ENCODE measurements at places on chromosomes 5 and 9.
A peak's percentile ranks its signal among the peaks of the same experiment; 100 is the strongest.

DNA sequence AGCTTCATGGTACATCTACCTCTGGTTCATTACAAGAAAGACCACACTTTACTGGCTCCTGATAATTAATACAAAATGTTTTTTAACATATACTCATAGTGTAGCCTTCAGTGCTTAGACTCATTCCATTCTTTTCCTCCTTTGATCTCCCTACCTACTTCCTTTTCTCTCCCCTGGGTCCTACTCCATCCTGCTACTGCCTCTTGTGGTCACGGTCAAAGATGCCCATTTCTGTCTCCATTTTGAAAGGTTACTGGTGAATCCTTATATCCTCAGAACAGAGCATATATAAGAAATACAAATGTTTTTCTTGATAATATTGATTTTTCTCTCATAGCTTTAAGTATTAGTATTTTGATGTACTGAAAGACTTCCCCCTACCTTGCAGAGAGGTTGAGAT is 375.9 kb downstream of the ARRDC3 start:
- no peak for DNase-seq

DNA sequence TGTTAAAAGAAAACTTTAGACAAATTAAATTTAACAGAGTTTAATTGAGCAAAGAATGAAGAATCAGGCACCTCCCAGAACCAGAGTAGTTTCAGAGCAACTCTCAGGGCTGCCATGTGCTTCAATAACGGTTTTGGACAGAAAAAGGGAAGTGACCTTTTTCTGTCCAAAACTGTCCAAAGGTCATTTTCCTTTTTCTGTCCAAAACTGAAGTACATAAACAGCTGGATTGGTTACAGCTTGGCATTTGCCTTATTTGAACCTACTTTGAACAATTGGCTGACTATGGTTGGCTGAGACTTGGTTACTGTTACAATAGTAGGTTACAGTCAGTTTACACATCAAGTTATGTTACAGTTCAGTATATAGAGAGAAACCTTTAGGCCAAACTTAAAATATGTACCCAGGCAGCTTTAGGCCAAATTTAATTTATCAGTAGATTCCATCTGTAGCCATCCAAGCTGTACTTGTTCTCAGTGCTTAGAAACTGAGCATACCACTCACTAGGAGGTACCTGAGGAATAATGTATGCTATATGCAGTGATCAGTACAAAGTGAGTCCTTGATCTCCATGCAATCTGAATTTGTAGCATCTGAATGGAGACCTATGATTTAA is 44.0 kb downstream of the C9orf85 start:
- no peak for DNase-seq

DNA sequence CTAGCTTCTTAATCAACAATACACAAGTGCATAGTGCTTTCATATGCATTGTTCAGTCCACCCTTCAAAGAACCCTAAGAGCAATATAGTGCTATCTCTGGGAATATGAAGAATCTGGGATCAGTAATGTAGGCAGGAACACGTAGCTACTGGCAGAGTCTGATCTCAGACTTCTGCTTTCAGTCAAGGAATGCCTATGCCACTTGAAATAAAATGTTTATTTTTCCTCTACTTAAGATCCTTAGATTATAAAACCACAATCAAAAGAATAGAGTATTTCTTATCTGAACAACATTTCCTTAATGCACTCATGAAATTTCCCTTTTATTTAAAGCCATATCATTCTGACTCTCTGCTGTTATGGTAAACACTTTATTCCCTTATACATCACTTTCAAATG is 1407.8 kb upstream of the C9orf72 start:
- no peak for DNase-seq

DNA sequence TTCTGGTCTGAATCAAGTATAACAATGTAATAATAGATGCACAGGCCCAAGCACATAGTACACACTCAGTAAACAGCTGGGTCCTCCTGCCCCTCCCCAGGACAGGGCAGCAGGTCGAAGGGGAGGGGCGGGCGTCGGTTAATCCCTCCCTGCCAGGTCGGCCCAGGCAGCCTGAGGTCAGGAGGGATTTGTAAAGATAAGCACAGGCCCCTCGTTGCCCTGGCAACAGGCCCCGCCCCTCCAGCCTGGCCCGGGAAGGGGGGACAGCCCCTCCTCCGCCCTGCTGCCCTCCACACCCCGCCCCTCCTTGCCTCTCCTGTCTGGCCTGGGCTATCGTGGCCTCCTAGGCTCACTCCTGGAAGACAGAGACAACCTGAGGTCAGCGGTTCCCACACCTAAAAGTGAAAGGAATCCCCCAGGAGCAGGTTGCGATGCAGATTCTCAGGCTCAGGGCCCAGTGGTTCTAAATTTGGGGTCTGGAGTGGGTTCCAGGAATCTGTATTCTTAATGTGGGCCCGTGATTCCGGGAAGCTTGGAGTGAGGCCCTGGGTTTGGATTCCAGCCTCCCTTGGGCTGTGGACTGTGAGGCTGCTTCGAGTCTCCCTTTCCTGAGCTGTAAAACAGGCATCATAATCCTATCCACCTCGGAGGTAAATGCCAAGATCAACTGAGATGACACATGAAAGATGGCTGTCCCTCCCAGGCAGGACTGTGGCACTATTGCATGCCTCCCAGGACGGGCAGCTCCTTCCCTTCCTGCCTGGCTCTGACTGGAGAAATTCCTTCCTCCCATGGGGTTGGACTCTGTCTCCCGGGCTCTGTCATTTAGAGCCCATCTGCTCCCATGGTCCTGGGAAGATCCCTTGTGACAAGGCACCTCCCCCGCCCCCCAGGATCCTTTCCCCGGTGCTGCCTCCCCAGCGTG is 4.4 kb downstream of the CRB2 start:
- DNase-seq = no peak

DNA sequence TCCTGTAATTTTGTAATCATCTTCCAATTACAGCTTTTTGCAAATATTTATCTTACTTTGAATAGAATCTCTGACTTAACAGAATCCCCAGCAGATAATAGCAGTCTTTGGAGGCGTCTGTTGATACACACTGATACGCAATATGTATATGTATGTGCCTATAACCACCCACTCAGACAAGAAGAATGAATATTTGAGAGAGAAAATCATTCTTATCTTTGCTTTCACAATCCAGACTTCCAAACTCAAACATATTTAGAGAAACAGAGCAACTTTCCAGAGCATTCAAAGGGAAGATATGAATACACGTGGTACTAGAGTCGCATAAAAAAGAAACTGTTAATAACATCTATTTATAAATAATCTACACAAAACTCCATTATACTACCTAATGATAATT is 6.1 kb downstream of the RORB start:
- DNase-seq = no peak

DNA sequence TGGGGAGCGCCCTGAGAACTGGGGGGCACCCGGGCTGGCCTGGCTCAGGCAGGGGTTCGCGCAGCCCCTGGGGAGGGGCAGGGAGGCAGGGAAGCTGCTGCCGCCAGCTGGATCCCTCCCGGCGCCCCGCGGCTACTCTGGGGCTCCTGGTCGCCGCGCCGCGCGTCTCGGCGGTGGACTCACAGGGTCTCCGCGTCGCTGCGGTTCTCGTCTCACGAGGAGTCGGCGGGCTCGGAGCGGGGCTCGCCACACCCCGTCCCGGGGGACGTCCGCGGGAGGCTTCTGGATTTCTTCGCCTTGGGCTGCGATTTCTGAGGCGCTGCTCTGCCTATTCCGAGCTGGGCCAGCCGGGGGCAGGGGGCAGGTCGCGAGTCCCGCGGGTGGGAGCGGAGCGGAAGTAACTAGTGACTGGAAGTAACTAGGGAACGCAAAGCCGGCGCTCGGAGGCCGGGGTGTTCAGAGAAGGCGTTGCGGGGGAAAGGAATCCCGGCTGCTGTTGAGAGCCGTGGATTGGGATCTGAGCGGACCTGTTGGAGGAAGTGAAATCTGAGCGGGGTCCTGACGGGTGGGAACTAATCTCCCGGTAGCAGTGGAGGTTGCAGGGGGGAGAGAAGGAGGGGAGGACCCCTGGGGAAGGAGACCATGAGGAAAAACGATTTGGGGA is 511 bp downstream of the CYSTM1 start:
- no peak for DNase-seq

DNA sequence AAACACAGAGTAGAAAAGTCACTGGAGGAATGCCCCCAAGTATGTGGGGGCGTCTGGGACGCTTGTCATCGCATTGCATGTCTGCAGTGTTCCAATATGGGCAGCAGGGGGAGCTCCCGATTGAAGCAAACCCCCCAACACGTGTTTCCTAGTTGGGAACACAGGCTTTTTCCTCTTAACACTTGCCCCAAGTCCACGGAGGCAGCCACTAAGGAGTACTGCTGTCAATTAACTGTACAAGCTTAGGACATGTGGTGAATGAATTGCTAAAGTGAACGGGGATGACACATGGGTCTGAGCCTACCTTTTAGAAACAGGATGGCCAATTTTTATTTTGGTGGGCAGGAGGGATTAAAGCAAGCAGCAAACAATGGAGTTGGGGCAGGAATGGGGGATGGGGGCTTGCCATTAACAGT is 2.2 kb downstream of the GABRB2 start:
- DNase-seq = no peak

DNA sequence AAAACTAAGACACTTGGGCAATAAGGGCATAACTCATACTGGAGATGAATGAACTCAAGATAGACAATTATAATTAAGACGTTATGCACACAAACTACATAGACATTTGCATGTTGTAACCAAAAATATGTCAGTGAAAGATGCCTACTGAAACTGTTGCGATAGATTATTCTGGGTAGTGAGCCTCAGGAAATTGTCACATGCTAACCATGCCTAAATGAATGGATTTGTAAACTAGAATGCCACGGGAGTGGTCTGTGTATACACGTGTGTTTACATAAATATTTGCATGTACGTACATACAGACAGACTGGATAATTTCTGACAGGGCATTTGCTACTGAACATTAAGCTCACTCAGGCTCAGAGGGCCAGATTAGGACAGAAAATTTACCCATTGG is 1.2 kb downstream of the NIPSNAP3B start:
- DNase-seq = no peak

- no peak for DNase-seq
These were observed 43.1 kb downstream of the RALGPS1 start for GRCh38 chr9:126957687-126958053.

DNA sequence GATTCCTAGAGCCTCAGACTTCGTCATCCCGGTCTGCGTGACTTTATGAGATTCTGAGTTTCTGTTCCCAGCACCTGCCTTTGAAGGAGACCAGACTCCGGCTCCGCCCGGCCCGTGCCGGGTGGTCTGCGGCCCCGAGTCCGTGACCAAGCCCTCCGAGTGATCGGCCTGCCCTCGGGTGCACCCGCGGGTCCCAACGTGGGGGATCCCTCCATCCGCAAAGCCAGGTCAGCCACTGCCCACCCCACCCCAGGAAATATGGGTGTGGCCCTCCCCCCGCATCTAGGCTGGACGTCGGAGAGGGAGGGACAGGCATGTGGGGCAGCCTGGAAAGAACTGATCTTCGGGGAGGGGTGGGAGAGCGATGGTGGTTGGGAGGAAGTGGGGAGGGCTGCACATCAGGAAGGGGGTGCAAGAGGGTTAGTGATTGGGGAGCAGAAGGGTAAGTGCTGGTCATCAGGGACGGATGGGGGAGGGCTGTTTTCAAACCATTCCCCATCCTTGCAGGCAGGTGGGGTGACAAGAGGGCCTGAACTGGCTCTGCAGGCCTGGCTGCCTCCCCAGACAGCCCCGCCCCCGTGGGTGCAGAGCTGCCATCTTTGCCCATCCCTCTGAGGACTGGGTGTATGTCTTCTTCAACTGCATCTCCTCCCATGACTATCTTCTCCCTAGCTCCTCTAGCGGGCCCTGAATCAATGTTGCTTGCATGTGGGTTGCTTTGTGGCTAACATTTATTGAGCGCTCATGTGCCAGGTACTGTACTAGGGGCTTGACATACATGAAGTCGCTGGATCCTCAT is 747 bp downstream of the LRSAM1 start:
- no peak for DNase-seq

DNA sequence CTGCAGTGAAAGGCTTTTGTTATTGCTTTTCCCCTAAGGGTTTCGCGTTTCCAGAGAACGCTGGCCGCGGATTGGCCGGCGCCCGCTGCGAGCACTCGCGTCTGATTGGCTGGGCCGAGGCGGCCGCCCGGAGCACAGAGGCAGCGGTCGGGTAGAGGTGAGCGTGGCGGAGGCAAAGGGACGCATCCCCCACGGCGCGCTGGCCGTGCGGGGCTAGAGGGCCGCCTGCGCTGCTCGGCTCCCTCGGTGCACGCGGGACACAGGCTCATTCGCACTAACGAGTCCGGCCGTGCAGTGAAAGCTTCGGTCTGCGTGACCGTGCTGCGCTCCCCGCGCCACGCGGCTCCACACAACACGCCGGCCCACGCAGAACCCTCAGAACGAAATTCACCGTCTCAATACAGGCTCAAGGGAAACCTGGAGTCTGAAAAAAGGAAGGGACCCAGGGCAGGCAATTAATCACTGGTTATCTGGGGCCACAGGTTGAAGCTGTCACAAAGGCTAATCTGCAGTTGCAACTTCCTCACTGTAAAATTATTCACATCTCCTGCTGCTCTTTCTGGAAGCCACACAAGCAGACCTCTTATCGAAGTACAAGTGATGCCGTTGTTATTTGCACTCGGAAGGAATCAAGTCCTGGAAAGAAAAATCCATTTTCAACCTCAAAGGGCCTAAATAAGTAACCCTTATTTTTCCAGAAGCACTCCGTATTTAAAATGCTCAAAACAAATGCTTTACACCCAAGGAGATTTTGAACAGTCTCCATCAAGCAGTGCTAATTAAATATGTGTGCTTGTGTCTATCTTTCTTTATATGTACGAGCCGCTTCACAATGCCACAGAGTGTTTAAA is 94.6 kb downstream of the ZNF608 start:
- no peak for DNase-seq

DNA sequence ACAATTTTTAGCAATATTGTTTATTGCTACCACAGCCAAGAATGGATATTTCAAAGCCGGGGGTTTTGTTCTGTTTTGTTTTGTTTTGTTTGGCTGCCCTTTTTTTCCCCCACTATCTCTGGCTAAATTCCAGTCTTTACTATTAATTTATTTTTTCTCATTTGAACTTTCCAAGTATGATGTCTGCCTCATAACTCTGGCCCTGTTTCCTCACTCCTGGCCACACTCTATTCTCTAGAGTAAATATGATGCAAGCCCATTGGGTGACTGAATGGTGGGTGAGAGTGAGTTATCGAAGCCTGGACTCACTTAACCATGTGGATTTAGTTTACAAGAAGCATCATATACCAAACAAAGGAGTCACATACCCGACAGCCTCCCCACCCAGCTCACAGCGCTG is 41.9 kb downstream of the WDR36 start:
- DNase-seq = peak; percentile 39

DNA sequence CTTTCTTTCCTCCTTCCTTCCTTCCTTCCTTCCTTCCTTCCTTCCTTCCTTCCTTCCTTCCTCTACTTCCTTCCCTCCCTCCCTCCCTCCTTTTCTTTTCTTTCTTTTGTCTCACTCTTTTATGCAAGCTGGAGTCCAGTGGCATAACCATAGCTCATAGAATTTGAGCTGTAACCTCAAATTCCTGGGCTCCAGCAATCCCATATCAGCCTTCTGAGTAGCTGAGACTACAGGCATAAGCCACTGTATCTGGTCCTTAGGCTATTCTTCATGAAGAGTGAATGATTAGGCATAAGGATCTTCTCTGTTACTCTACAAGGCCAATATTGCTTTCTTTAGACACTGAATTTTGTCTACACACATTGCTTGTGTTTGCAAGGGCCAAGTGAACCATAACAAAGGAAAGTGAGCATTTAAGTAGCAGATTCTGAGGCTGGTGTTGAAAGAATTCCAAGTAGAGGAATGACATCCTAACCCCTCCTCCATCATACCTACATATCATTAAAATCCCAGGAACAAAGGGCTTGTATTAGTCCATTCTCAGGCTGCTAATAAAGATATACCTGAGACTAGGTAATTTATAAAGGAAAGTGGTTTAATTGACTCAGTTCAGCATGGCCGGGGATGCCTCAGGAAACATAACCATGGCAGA is 293.2 kb downstream of the HCN1 start:
- no peak for DNase-seq
